ENCODE measurements at places on chromosomes 13 and 19.
A peak's percentile ranks its signal among the peaks of the same experiment; 100 is the strongest.

DNA sequence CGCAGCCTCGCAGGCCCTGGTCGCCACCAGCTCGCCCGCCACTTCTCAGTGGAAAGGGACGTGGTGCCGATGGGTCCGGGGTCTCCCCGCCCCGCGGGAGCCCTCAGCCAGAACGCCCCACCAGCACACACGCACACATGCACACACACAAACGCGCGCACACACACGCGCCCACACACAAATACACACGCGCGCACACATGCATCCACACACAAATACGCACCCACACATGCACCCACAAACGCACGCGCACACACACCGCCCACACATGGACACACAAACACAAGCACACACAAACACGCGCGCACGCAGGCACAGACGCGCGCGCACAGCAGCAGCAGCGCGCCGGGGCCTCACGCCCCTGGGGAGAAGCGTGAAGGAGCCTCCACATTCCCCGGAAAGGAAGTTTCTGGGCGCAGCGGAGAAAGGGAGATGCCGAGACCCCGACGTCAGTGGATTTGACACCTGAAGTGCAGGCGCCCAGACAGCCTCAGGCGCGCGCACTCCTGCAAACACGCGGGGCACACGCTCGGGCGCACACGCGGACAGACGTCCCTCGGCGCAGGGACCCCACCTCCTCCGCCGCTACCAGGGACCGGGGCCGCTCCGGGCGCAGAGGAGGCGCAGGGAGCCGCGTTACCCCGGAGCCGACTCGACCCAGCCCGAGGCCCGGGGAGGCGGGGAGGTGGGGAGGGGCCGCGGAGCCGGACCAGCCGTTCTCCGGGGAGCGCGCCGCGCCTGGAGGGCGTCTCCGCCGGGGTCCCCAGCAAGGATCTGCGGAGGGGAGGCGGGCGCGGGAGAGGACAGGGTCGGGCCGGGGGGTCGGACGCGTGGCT lies 622 bp downstream of the RASA3 start:
- DNase-seq = no peak

DNA sequence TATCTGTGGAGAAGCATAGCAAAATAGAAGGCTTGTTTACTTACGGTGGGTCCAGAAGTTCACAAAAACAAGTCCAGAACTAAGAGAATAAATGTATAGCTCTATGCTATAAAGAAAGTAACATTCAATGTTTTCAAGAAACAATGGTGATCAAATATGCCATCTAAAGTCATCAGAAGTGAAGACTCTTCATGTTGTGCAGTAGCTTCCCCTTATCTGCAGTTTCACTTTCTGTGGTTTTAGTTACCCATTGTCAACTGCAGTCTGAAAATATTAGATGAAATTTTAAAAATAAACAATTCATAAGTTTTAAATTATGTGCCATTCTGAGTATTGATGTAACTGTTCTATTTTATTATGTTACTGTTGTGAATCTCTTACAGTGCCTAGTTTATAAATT lies 72.5 kb downstream of the EDNRB start:
- no peak for DNase-seq

DNA sequence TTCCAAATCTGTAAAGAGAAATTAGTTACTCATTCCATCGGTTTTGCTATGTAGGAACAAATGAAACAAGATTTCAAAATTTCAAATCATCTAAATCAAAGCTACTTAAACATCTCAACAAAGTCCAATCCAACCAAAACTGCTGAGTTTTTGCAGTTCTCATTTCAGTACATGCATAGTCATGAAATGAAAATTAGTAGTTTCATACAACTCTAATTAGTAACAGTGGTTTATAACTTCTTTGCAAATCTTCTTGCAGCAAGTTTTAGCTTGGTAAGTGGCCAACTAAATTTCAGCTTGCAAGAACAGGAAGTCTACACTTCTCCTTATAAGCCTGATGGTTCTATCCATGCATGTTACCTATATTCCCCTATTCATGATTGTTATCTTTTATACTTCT lies 75.6 kb downstream of the SPRY2 start:
- DNase-seq = no peak

DNA sequence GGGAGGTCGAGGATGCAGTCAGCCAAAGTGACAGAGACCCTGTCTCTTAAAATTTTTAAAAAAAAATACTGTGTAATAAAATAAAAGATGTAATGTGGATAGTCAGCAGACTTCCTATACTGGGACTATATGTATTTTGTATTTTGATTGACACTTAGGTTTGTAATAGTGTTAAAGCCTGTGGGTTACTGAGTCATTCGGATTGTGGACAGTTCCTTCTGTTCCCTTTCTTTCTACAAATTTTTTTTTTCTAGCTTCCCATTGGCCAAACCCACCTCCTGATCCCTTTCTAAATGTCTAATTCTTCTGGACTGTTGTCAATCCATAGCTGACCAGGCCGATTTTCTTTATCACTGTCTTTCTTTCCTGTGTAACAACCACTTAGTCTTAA lies 108.0 kb downstream of the DNAJC3 start:
- no peak for DNase-seq

DNA sequence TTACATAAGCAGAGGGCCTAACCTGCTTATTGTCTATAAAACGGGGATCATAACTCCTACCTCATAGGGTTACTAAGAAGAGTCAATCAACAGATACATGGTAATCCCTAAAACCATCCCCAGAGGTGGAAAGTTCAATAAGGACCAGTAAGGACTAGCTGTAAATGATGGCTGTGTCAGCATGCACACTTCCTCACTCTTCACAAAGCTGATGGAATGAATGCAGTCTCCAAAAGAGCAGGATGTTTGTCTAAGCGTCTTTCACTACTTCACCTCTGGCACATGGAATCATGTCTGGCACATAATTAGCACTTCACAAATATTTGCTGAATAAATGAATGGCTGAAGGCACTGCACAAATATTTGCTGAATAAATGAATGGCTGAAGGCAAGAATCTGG lies 134.2 kb downstream of the MIPEP start:
- peak; percentile 5 for DNase-seq

DNA sequence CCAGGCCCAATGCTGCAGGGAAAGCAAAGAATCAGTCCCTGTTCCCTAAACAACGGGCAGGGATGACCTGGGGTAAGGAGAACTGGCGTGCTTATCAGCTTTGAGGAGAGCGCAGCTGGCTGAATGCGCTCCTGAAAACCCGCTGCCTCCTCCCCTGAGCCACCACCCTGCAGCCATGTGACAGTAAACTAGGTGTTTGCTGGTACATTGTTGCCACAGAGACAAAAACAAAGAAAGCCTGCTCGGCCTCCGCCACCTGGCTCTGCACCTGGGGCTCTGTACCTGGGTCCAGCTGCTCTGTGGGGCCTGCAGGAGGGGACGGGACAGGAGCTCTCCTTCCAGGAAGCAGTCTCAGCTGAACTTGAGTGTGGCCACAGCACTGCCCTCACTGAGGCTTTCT lies 21.8 kb downstream of the MCF2L start:
- DNase-seq = peak; percentile 95

- DNase-seq = no peak
These were observed 54.5 kb downstream of the RAB20 start for GRCh38 chr13:110506859-110507566.

DNA sequence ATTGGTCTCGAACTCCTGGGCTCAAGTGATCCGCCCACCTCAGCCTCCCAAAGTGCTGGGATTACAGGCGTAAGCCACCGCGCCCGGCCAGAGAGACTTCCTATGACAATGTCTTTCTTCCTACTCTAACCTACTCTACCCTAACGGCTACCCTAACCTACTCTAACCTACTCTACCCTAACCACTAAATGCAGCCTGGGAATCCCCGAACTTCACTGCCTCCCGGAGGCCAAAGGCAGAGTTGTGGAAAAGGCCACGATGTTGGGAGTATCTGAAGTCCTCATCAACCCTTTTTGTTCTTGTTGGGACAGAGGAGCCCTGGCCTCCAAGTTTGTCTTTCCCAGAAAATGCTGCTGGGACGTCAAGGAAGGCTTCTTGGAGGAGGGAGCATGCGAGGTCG lies 967 bp upstream of the NR2C2AP start:
- no peak for DNase-seq

GRCh38 chr19:37593996-37594303 lies 642 bp downstream of the ZNF571 start:
- no peak for DNase-seq

DNA sequence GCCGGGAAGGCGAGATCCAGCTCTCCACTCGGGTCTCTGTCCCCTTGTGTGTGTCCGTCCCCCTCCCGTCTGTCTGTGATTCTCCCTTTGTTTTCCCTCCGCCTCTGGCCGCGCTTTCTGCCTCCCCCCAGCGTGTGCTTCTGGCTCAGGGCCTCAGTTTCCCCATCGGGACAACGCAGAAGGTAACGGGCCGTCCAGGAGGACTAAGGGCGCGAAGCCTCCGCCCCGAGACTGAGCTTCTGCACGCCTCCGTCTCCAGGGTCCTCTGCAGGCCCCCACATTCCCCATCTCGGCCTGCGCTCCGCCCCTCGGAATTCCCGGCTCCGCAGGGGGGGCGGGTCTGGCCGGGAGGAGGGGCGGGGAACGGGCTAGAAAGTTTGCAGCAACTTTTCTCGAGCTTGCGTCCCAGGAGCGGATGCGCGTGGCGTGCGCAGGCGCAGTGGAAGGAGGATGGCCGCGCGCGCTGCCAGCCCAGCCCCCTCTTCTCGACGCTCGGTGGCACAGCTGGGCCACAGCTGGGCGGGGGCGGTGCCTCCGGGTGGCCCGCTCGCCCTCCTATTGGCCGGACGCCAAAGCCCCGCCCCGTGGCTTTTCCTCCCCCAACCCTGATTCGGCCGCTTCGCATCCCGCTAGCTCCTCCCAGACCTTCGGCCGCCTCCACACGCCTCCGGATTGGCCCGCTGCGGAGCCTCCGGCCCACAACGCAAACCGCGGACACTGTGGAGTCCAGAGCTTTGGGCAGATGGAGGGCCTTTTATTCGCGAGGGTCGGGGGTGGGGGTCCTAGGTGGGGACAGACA lies at the start of gene SIX5:
Gene SIX5 (minus strand): TSS at position 269 of the 799 bp plus-strand sequence. CDS start 408 bp downstream, outside the sequence.
- peak; percentile 87 for DNase-seq

- DNase-seq = no peak
These were observed 750.6 kb downstream of the DIAPH3 start for GRCh38 chr13:59413126-59413525.

- DNase-seq = no peak
These were observed 134.7 kb downstream of the MIPEP start for GRCh38 chr13:23754506-23754905.

DNA sequence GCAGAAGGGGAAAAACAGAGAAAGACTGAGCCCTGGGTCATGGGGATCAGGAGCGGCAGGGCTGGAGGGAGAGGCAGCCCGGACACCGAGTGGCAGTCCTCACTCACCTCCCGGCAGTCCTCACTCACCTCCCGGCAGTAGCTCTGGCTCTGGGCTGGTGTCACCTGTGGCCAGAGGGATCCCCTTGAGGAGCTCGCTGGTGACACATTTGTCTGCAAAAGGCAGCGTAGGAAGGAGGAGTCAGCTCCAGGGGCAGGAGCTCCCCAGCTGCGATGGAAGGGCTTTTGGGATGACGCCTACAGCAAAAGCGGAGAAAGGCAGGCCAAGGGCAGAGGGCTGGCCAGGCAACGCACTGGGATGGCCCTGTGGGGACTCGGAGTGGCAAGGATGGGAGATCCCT lies 739 bp downstream of the EIF3G start:
- DNase-seq = no peak

GRCh38 chr13:99308471-99309087 lies 1.4 kb upstream of the GPR183 start:
- no peak for DNase-seq

GRCh38 chr19:19911150-19911549 lies 10.4 kb downstream of the ZNF93 start:
- DNase-seq = no peak

DNA sequence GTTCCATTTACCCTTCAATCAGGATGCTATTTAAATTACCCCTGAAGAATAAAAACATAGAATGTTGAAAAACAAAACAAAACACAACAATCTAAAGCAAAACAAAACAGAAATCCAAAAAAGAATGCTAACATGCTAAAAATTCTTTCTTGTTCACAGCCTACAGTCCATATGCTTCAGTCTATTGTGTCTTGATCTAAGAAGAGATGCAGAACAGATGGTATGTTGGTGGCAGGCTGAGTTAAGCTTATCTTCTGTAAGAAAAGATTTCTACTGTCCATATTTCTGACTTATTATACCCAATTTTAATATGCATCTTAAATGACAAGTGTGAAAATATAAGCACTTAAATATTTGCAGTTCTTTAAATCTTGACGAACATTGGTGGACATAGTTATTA lies 356.1 kb upstream of the SLITRK1 start:
- no peak for DNase-seq

- no peak for DNase-seq
These were observed 74.9 kb downstream of the SIPA1L3 start for GRCh38 chr19:37981785-37982475.

DNA sequence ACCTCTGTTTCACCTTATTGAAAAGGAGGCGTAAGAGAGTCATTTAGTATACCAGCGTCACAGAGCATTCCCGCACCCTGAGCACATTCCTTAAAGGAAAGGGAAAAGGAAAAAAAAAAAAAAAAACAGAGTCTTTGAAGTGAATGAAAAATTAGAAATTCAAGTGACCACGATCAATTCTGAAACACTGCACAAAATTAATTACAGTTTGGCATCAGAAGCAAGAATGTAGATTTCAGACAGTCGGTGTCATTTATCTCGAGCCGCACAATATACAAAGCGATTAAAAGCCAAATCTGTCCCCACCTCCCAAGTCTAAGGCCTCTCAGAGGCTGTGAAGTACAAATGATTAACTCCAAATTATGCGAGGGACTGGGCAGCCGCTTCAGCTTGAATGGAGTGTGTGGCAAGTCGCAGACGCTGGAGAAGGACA lies 173.7 kb upstream of the ZNF507 start:
- no peak for DNase-seq

- no peak for DNase-seq
These were observed 5.4 kb upstream of the UBL3 start for GRCh38 chr13:29855784-29856183.

- DNase-seq = peak; percentile 47
These were observed 12.4 kb downstream of the TMEM143 start for GRCh38 chr19:48351341-48351752.

DNA sequence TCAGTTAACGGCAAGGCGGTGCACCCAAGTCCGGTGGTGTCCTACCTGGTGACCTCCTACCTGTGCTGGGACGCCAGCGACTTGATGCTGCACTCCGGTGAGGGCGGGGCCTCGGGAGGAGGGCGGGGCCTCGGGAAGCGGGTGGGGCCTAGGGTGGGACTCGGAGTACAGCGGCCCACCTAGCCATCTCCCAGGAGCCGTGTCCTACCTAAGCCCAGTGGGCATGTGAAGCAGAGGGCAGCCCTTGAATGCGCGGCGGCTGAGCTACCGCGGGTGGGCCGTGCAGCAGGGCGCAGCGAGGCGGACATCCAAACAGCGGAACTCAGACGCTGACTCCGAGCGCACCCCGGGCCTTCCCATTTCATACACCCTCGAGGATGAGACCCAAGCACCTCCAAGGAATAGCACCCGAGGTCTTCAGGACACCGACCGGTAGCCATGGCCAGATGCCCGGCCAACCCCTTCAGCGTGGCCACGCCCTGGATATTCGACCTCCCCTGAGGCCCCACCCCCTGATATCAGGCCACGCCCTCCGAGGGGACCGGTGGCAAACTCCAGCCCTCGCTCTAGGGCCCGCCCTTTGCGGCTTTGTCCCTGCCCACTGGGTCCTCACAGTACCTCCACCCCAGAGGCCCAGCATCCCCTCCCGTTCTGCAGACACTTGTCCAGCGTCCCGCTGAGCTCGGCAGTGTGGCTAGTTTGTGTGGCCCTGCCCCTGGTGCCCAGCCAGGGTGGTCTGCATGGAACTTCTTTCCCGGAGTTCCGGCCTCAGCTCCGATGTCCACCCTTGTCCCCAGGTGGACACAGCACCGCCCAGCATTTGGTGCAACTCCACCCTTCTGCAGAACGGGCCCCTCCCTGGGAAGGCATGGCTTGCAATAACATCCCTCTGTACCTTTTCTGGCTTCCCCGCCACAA lies 5.4 kb downstream of the KLK1 start:
- DNase-seq = peak; percentile 61

- peak; percentile 77 for DNase-seq
These were observed 3.9 kb downstream of the MIDN start for GRCh38 chr19:1252221-1252820.
